Activated B cell treated with CpG ODN at 0.5 μM for 24 hours (primary cell): ENCODE measurements at places on chromosomes 3 and 15.

DNA sequence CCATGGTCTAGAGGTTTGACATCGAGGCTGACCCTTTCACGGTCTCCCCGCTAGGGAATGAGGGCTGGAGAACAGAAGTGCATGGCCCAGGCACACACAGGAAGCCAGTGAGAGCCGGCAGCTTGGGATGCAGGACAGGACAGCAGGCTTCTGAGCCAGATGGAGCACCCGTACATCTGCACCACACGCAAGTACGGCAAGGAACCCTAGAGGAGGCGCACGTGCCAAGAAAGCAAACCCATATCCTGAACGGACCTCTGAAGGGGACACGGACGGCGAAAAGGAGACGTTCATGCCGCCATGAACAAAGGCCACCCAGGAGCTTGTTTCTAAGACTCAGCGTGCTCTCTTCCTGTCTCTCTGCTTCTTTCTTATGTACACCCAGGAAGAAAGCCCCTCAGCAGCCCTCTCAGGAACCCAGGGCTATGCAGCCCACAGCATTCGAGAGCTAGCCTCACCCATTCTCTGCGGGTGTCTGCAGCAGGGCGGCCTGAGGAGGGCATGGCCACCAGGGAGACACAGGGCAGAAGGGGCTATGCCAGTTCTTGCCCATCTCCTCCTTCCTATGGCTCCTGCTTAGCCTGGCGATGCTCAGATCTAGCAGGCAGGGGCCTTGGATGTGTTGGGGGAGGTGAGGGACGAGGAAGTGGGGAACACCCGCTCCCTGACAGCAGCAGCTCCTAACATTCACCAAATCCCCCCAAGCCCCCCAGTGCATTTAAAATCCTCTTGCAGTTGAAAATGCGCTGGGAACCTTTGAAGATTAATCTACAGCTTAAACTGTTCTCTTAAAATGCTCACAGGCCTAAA, 81.3 kb downstream of the PCSK6 start:
- no peak for DNase-seq

DNA sequence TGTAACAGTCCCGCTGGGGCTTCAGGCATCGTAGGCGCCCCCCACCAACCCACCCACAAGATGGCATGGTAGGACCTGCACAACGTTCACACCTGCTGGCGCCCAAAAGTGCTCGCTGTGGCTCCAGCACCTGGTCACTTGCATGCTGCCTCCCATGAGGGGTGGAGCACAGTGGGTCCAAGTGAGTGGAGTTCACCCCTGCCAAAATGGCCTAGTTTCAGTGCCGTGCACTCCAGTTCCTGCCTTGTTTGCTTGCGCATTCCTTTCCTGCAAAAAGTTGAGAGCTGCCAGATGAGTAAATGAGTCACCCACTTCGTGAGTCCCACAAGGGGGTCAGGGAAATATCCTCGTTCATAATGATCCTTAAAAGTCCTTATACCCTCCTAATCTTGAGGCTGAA, 788.7 kb upstream of the DPPA4 start:
- DNase-seq = no peak

GRCh38 chr3:5160321-5160720, 27.2 kb upstream of the EDEM1 start:
- no peak for DNase-seq

DNA sequence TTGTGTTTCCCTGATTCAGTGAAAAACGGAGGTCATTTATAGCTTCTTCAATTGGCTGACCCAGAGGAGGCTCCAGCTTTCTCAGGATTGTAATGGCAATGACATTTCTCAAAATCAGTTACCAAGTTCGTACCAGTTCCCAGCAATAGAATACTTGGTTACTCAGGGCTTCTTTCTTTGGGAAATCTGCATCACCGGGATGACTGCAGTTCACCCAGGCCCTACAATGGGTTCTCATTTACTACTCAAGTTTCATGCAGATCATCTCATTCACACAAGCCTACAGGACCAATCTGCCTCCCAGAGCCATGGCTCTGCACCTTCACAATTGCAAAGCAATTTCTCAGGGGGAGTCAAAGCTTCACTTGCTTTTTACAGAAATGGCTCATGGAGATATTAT, 109.6 kb downstream of the FHIT start:
- DNase-seq = no peak

- DNase-seq = no peak
These were observed 8.2 kb upstream of the PAQR5 start for GRCh38 chr15:69290346-69291164.

GRCh38 chr3:118137778-118138177, 896.9 kb downstream of the IGSF11 start:
- DNase-seq = no peak

- DNase-seq = no peak
These were observed 33.3 kb downstream of the FAH start for GRCh38 chr15:80186066-80186465.

DNA sequence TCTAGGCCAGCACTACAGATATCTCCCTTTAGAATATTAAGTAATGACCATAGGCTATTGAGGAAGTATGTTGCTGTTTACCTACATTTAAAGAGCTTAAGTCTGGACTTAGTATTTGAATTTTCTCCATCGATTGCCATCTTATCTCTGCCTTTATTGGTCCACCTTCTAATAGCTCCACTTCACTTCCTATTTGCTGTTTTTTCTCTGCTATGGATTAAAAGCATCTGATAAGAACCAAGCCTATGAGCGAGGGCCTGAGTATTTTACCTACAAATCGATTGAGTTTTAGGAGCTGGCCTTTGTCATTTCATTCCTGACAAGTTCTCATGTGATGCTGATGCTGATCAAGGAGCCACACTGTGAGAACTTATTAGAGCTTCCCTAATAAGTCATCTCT, 52.6 kb upstream of the AKAP13 start:
- DNase-seq = no peak

GRCh38 chr3:183875411-183875810, 9.3 kb downstream of the PARL start:
- DNase-seq = no peak

DNA sequence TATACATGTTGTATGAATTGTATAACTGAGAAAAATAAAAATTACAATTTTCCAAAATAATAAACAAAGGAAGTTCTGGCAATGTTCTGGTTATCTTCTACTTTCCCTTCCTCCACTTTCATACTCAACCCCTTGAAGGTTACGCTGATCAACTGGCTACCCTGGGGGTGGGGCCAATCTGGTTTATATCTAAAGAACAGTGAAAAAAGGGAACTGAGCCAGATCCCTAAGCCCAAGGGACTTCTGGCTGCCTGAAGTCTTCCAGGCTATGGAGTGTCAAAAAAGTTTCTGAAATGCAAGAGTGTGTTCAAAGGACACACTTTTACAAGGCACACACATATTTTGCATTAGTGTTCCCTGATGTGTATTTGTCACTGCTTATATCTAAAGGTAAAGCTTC, 591.9 kb downstream of the ROBO1 start:
- no peak for DNase-seq

DNA sequence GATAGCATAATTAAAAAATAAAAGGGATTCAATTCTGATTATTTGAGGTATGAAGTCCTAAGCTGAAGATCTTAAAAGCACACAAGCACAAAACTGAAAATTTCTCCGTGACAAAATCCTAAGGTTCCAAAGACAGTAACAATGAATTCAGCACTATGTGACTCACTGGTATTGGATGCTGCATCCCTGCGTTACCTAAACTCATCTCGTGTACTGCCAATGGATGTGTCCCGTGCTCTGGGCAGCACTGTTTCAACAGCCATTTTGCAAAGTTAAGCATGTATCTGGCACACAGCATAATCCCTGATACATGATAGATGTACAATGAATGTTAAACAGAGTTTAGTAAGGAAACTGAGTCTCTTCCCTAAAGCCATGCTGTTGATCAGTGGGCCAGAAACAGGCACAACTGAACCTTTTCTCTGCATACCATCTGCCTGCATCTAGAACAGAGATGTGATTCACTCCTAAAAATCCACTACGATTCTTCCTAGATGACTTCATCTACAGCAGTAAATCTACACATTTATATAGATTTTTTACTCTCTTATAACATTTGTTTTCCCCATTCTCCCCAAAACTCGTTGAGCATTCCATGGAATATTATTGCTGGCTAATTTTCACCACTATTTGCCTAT, 14.3 kb downstream of the SUCLG2 start:
- DNase-seq = no peak

DNA sequence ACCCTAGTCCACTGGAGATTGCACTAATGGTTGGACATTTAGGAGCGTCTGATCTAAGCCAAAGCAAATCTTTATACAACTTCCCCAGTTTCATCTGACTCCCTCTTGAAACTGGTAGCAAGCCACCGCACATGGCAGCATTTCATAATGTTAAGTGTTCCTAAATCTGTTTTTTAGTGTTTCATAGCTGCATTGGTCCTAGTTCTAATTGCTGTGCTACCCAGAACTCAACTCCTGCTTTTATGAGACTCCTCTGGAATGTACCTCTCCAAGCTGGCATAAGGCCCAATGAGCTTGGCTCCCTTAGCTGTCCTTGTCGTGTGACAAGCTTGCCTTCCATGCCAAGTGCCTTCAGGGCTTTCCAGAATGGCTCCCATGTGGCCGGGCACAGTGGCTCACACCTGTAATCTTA, 65.3 kb upstream of the FLNB start:
- DNase-seq = no peak

- DNase-seq = no peak
These were observed 36.2 kb downstream of the MRAS start for GRCh38 chr3:138384531-138384930.

- DNase-seq = no peak
These were observed 59.0 kb upstream of the SMAD6 start for GRCh38 chr15:66643033-66643432.

- DNase-seq = no peak
These were observed 63.7 kb upstream of the PLCL2 start for GRCh38 chr3:16821053-16821452.

- no peak for DNase-seq
These were observed 1.1 kb upstream of the C15orf62 start for GRCh38 chr15:40768521-40769273.

DNA sequence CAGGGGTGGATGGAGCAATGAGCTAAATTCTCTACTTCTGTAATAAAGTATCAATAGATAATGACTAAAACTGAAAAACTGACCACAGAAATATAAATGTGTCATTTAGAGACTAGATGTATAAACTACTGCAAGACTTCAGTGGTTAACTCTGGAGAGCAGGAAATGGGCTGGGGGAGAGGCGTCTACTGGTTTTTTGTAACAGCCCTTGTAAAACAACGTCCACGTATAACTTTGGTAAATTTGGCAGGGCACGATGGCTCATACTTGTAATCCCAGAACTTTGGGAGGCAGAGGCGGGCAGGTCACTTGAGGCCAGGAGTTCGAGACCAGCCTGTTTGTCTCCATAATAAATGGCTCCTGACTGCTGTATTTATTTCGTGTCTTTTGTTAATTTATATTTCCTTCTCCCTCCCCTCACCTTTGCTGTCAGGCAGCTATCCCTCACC, 12.5 kb downstream of the RAB27A start:
- DNase-seq = no peak

DNA sequence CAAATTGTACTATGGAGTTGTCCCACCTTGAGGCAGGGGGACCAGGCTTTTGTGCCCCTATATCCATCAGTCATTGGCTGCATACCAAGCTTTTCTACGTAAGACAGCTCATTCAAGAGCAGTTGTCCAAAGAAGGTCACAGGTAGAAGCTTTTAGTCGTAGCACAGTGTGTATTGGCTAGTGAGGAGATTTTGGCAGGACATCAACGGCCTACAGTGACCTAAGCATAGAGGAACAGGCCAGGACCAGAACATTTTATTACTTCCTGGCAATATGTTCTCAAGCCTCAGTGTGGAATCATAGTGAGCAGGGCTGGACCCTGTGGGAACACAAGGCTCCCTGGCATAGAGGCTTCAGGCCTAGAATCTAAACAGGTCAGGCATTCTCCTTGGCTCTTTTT, 105.4 kb upstream of the ANKRD28 start:
- no peak for DNase-seq

- DNase-seq = no peak
These were observed 42.2 kb downstream of the C3orf85 start for GRCh38 chr3:109178708-109179107.

- DNase-seq = no peak
These were observed 21.2 kb downstream of the STARD5 start for GRCh38 chr15:81302701-81303109.

DNA sequence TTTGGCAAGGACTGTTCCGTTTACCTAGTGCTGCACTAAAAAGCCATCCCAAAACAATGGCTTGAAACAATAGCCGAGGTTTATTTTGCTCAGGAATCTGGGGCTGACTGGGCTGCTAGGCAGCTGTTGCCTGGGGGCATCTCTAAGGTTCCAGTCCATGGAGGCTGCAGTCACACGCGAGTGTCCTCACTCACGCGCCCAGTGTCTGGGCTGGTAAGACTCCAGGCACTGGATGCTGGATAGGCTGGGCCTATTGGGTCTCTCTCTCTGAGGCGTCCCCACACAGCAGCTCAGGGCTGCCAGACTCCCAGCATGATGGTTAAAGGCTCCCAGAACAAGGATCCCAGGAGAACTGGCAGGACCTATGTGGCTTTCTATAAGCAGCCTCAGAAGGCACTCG, 34.2 kb downstream of the ALS2CL start:
- DNase-seq = no peak
